ENCODE measurements at places on chromosomes 7 and 10. TPM values are rescaled to one million over a fixed set of nuclear protein-coding genes. Genes with fewer than 3 reads are reported as not detected.

CCNJ gene
- total RNA-seq, result 5.8 TPM

VSTM4 gene
- 9.5 TPM for total RNA-seq

NKX1-2 gene
- total RNA-seq, result not detected

CREB5 gene
- 12.1 TPM for total RNA-seq

ANKRD1 gene
- total RNA-seq, result 94.4 TPM

CLRN3 gene
- total RNA-seq, result not detected

PRR15 gene
- 3.5 TPM for total RNA-seq

NODAL gene
- not detected for total RNA-seq

C1QL3 gene
- total RNA-seq, result not detected

POLR2J2 gene
- total RNA-seq, result 0.27 TPM

SNX13 gene
- 54.5 TPM for total RNA-seq

OPN1SW gene
- not detected for total RNA-seq

OR2A12 gene
- not detected for total RNA-seq

CALHM2 gene
- total RNA-seq, result 3.8 TPM
